ENCODE measurements at places on chromosomes 11 and 22.

- DNase-seq, result no peak
Observed at GRCh38 chr11:46275964-46276641, 1.4 kb upstream of the CREB3L1 start.

GRCh38 chr11:62372871-62373270 is 35.6 kb downstream of the ASRGL1 start:
- DNase-seq, result no peak

DNA sequence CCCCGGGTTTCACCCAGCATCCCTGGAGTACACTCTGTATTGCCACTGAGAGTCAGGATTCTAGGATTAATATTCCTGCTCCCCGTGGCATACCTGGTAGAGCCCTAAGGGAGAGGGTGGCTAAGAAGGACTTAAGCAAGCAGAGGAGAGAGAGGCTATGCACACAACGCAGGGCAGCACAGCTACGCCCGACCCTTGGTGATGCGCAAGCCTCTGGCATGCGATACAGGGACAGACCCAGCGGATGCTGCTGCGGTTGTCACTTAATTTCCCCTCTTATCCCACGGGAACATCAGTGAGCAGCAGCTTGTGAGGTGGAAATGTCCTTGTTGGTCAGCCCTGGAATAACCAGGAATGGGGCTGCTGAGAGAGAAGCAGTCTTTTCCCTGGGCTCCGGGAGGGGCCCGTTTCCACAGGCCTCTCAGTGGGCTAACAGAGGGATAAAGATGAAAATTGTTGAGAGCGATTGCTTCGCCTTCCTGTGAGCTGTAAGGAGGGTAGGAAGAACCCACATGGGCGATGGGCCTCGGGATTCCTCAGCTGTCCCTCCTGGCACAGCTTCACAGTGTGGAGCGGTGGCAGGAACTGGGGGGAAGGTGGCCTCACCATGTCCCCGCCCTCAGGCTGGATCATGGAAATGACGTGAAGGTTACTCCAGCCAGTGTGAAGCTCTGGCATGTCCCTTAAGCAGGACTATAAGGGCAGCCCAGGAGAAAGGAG is 48.4 kb upstream of the RAB1B start:
- DNase-seq, result no peak

GRCh38 chr22:29734406-29734805 is 14.6 kb downstream of the CABP7 start:
- DNase-seq, result no peak

- DNase-seq, result no peak
Observed at GRCh38 chr11:12824281-12825041, 150.2 kb downstream of the TEAD1 start.

Data from activated naive CD4-positive, alpha-beta T cell (primary cell).